NCI-H524 treated with DMSO at 0.1 percent for 48 hours (cell line): ENCODE measurements at places on chromosomes 3 and 15.

DNA sequence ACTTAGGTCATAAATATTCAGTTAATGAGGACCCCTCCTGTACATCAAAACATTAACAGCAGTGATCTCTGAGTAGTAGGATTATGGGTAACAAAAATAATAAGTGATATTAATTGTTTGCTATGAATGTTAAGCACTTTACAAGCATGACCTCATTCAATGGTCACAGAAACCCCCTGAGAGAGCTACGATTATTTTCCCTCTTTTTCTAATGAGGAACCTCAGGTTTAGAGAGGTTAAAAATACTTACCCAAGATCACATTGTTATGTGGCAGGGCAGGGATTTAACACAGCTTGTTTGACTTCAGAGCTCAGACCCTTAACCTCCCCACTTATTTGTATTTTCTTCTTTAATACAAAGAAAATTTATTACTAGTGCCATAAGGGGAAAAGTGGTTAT is 228.2 kb downstream of the TBL1XR1 start:
- no peak for DNase-seq

- DNase-seq = no peak
Measured at GRCh38 chr3:101216710-101217465, 103.5 kb downstream of the IMPG2 start.

DNA sequence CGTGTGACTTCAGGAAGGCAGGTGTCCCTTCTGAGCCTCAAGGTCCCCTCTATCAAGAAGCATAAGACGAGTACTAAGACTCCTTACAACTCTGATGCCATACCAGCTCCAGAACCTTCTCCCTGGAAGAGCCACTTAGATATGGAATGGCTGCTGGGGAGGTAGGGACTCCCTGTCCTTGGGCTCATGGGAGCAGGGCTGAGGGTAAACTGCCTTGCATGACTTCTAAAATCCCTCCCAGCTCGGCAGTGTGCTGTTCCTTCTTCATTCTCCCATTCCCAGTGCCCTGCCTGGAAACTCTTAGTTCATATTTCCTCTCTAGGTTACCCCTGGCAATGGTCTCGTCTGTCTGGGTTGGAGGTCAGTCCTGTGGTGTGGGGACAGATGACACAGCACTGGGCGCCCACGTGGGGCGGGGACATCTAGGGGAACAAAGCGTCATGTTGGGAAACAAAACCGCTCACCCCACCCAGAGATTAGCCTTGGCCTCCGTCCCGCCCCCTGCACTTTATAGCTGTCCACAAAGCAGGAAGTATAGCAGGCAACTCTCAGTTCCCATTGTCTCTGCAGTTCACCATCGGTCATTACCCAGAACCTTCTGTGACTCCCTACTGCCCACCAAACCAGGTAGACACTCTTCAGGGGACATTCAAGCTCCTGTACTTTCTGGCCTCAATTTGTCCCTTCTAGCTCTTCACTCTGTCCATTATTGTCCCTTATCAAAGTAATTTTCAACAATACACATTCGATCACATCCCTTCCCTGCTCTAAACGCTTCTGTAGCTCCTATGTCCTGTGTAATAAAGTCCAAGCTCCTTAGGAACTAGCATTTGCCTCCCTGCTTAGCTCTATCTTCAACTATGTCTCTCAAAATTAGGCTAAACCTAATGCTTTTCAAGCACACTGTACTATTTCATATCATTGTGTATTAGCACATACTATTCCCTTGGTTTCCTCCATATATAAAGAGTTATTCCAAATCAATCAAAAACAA is 73.8 kb downstream of the IQSEC1 start:
- no peak for DNase-seq

DNA sequence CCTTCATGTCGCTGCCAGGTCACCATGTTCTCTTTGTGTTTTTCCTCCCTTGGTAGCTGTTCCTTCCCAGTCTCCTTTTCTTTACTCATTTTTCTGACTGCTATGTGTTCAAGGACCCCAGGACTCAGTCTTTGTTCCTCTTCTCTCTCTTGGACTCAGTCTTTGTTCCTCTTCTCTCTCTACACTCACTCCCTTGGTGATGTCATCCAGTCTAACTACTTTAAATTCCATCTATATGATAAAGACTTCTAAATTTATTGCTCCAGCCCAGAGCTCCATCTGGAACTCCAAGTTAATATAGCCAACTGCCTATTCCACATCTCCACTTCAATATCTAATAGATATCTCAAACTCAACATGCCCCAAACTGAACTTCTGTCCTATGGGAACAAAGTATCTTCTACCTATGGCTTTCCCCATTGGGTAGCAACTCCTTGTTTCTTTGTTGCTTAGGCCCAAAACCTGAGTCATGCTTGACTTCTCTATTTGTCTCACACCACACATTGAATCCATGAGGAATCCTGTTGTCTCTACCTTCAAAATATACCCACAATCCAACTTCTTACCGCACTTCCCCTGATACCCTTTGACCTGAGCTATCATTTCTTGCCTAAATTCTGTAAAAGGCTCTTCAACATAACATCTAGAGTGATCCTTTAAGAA is 4.9 kb upstream of the DYNC1LI1 start:
- DNase-seq = no peak

DNA sequence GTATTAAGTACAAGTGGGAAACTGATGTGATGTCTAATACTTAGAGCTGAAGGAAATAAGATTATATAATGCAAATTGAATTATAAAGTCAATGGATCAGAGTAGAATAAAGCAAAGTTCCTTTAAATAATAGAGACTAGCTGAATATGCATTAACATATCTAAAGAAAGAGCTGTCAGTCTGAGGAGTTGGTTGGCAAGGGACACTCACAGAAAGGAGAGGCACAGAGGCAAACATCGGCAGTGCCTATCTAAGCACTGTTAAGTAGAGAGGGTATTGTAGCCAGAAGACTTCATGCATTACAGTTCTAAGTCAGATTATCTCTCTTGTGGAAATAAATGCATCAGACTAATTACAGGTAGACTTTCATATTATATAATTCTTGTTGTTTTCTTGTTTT is 16.6 kb downstream of the NRG4 start:
- no peak for DNase-seq

DNA sequence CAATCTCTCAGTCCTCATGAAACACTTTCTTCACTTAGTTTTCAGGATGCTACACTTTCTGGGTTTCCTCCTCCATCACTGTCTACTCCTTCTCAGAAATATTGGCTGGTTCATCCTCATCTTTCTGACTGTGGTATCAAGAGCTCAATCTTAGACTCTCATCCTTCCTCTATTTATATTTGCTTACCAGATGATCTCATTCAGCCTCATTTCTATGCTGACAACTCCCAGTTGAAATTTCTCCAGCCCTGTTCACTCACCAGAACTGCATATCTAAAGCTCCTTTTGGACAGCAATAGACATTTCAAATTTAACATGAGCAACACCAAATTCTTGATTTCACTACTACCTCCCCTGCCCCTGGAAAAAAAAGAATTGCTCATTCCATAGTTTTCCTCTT is 48.0 kb upstream of the FBN1 start:
- DNase-seq = no peak

DNA sequence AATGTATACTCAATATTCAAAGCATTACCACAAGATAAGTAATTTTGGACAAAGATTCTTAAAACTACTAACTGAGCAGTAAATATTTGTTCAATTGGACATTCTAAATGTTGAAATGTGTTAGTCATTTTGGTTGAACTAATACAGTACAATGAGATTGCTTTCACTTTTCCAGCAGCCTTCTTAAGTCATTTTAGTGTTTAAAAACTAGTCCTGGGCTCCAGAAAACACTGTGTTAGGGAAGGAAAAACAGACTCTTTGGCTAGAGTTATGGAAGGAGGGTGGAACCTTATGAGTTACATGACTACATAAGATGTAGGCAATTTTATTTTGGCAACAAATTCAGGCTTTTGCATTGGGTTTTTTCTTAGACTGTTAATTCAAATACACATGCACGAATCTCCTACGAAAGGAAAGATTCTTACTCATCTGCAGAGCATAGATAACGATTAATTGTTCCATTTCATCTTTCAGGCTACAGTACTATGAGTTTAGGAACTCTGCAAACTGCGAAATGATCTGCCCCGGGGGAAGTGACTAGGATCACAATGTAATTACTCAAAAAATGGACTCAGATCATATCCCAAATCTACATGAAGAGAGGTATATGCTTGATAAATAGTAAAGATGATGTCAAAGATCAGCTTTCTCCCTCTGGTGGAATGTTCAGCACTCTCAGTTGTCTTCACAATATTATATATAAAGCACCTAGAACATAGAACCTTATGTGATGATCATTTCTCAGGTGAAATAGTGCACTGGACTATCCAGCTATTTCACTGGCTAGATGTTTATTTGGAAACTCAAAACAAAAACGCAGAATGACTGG is 492.8 kb upstream of the MDFIC2 start:
- DNase-seq = no peak

DNA sequence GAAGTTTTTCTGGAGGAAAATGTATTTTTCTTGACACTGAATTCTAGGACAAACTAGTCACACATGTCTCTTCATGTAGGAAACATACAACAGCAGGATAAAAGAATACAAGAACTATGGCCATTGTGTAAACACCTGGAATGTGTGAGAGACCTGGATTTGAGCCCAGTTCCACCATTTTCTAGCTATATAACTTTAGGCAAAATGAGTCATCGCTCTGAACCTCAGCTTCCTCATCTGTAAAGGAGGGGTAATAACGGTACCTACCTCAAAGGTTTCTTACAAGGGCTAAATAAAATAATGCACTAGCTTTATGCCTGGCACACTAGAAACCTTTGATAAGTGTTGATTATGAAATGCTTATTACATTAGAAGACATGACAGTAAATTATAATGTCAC is 57.8 kb downstream of the RIOX2 start:
- DNase-seq = no peak

DNA sequence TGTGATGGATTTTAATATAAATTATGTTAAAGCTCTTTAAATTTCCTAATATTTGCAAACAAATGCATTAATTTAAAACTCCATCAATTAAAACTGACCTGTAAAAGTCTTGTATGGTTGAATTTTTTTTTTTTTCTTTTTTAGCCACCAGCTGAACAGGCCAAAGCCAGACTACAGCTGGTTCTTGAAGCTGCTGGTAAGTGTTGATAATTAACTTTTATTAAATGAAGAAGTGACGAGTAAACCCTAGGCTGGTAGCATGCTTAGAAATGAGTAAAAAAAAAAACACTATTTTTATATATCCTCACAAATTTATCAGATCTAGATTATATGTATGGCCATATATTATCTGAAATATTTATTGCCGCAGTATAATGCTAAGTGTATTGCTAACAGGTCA is 216.3 kb upstream of the MLF1 start:
- DNase-seq = no peak

DNA sequence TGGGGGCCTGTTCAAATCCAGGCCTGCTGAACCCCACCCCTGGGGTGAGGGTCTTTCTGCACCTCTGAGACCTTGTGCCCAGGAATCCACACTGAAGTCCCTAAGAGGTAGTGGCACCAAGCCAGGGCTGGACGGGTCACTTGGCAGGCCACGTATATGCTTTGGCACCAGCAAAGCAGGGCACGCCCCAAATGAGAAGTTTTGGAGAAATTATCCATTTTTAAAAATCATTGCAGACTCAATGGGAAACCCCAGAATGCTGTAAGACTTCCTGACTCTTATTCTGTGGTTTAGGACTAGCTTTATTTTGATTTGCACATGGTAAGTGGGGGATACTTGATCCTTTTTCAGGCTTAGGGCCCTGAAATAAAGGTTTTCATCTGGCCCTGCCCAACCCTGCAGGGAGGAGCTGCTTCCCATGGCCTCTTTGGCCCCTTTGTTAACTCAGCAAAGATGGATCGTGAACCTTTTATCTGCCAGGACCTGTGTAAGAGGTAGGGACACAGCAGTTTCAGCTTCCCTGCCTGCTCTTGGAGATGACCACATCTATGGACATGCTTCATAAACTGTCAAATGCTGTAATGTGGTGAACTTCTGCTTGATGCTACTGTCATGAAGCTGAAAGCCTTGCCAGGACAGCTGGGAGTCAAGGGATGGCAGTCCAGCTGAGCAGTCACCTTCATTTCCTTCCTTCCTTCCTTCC is 88.0 kb downstream of the HMG20A start:
- no peak for DNase-seq

DNA sequence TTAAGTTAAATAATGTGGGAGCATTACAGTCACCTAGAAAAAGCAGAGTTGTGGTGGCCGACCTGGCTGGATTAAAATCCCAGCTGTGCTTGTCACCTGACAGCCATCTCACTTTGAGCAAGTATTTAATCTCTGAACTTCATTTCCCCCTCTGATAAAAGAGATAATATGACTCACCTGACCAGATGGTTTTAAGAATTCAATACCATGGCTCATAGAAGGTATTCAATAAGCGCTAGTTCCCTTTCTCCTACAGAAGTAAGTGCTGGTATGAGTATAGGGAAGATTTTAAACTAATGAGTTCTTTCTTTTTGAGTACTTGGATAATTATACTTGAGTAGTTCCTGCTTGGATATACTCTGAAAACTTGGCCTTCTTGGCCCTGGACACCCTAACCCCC is 325.5 kb downstream of the IL5RA start:
- no peak for DNase-seq

GRCh38 chr15:63503739-63504246 is 600 bp upstream of the USP3 start:
- DNase-seq = no peak

DNA sequence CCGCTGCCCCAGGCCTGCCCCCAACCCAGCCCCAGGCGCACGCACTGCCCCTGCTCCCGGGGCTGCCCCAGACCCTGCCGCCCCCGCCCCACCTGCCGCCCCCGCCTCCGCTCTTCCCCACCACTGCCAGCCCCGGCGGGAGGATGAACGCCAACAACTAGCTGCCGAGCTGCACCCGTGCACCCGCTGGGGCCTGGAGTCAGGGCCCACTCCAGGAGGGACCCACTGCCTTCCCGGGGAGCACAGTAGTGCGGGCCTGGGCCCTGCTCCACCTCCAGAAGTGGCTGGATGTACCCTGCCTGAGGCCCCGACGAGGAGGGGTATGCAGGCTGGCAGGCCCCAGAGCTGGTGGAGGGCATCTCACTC is 10.9 kb downstream of the ZBTB47 start:
- DNase-seq = no peak

DNA sequence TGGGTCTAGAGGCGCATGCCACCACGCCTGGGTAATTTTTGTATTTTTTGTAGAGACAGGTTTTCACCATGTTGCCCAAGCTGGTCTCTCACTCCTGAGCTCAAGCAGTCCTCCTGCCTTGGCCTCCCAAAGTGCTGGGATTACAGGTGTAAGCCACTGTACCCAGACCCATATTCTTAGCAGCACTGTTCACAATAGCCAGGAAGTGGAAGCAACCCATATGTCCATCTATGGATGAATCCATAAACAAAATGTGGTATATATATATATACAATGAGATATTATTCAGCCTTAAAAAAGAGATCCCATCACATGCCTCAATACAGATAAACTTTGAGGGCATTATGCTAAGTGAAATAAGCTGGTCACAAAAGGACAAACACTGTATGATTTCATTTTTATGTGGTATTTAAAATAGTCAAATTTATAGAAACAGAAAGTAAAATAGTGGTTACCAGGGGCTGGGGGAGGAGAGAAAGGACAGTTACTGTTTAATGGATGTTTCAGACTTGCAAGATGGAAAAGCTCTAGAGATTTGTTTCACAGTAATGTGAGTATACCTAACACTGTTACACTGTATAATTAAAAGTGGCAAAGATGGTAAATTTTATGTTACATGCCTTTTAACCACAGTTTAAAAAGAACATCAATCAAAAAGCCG is 35.7 kb upstream of the GRAMD1C start:
- no peak for DNase-seq

GRCh38 chr3:187084126-187084525 is 55.2 kb downstream of the RPL39L start:
- no peak for DNase-seq
